Activated effector memory CD4-positive, alpha-beta T cell treated with anti-CD3 and anti-CD28 coated beads, Interleukin-2, amount 50 U/mL, for 16 hours (primary cell): ENCODE measurements at places on chromosomes 5 and 9.

GRCh38 chr5:54171645-54172384 lies 138.6 kb downstream of the ARL15 start:
- DNase-seq = no peak

DNA sequence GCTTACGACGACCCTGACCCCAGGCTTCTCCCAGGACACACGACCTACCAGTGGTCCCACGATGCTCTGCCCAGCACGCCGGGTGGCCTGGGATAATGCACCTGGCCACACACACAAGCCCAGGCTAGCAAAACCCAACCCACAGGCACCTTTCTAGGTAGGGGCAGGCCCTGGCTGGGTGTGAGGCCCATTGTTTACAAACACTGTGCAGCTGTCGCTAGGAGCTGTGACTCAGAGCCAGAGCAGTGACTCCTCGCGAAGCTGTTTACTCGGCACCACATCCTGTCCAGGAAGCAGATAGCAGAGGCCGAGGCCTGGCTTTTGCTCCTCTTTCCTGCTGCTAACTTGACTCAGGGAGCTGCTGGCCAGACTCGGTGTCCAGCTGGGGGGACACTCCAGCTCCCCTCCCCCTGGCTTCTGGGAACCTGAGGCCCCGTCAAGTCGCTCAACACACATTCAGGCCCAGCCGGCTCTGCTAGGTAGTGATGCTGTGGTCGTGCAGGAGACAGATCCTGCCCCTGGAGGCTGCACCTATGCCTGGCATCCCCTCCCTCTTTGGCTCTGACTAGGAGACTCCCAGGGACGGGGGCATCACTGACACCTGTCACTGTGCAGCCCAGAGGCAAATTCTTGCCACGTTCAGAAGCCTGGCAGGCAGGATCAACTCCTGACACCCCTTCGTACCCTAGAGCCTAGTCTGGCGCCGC lies 12.8 kb upstream of the RALGDS start:
- DNase-seq = peak; percentile 96

DNA sequence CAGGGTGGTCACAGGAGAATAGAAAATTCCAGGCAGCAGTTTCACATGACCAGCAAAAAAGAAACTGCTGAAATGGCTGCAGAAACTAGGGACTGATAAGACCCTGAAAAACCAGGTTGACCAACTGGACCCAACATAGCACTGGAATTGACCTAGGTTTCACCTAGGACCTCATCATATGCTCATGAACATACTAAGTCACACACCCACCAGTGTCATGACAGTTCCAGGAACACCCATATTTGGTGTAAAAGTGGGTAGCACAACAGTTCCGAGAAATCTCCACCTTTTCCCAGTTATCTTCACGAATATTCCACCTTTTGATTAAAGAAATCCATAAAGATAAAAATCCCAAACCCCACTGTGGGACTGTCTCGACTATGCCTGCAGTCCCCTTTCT lies 182.2 kb downstream of the AGTPBP1 start:
- DNase-seq = no peak

- DNase-seq = no peak
These were observed 7.2 kb upstream of the TLR4 start for GRCh38 chr9:117697046-117697445.

GRCh38 chr5:62460578-62460983 lies 48.0 kb downstream of the IPO11 start:
- no peak for DNase-seq

DNA sequence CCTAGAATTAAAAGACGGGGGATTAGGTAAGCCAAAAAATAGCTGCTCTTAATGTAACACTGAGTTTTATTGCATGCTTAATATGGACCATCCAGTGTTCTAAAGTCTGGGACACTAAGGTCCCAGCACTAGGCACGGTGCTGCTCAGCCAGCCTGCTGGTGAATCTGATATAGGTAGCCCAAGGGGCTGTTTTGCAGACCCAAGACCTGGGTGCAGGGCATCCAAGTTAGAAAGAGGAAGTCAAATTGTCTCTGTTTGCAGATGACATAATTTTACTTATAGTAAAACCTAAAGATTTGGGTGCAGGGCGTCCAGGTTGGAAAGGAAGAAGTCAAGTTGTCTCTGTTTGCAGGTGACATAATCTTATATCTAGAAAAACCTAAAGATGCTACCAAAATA lies 17.8 kb downstream of the IFNA5 start:
- no peak for DNase-seq

DNA sequence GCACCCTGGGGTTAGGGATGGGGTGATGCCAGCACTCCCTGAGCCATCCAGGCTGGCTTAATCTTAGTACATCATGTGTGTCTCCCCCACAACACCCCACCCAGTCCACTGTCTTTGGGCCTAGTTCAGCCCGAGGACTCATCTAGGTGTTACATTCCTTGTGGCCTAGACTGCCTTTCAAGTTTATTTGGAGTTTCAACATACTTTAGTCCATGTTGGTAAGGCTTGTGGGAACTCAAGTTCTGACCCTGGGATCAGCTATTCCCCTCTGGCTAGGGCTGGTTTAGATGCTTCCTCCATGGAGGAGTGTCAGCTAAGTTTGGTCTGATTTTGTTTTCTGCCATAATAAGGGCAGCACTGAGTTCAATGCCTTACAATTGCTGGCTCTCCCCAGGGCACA lies 302.4 kb downstream of the SMARCA2 start:
- DNase-seq = no peak

GRCh38 chr5:145834917-145835847 lies at the start of gene PRELID2:
Gene PRELID2, minus strand, starts transcription at chr5:145835342. Its CDS starts 91 bp downstream, at chr5:145835251.
- peak; percentile 85 for DNase-seq

- DNase-seq = no peak
These were observed 45.2 kb downstream of the AHRR start for GRCh38 chr5:366541-367357.

- DNase-seq = peak; percentile 82
These were observed 27.6 kb downstream of the AQP7 start for GRCh38 chr9:33374634-33375237.

DNA sequence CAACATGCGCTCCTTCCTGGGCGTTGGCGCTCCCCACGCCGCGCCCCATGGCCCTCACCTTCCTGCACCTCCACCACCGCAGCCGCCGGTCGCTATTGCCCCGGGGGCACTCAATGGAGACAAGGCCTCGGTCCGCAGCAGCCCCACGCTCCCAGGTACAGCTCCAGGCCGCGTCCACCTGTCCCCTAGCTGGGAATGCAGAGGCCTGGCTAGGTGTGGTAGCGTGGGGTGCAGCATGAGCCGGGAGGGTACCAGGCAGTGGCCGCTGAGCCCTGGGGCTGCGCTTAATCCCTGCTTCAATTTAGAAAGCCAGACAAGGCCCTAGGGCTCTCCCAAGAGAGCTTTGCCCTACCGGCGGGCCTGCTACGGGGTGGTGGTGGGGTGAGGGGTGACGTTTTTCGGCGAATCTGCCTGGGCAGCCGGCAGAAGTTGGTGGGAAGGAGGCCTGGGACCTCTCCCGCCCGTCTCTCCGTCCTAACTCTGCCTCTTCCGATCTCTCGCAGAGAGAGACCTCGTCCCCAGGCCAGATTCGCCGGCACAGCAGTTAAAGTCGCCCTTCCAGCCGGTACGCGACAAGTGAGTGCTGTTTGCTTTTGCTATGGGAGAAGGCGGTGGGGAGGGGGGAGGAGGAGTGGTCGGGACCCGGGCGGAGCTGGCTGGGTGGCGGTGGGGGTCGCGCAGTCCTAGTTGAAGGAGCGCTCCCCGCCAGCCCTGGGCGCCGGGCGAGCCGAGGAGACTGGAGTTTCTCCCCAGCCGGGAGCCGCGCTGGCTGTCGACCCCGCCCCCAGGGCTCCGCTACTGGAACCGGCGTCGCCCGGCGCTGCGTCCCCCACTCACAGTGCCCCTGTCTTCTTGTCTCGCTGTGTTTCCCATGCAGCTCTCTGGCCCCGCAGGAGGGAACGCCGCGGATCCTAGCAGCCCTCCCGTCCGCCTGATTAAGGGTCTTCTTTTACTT lies 4.8 kb downstream of the IRX1 start:
- DNase-seq = no peak

DNA sequence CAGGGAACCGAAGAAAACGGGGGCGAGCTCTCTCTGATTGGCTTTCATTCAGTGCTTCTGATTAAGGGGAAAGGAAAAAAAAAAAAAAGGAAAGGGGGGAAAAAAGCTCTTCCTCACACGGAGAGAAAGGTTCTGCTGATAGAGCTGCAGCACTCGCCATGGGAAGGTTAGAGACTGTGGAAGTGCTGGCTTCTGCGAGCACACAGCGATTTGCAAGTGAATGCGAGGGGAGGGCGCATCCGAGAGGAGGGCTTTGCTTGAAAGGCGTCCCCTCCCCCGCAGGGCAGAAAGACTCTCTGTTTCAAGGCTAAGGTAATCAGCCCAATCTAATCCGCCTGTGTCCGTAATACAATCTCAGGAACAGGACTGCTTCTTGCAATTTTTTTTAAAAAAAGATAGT lies at the start of gene CDH10:
CDH10 (minus strand) TSS at position 218 of the 400 bp plus-strand sequence. CDS start 51,488 bp downstream, outside the sequence.
- DNase-seq = no peak

DNA sequence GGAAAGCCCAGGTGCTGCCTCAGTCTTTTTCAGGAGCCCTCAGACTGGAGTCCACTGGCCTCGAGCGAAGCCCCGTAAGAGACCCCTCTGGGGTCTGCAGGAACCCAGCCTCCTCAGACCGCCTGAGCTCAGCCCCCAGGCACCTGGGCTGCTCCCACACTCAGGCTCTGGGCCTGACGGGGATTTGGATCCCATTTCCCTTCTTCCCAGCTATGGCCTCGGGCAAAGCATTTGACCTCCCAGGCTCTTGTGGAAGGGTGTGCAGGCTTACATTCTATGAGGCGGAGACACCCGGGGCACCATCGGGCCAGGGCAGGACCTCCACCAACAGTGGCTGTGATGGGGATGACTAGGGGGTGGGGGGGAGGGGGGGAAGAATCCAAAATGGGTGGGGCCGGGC lies 4.5 kb downstream of the AGPAT2 start:
- DNase-seq = no peak

DNA sequence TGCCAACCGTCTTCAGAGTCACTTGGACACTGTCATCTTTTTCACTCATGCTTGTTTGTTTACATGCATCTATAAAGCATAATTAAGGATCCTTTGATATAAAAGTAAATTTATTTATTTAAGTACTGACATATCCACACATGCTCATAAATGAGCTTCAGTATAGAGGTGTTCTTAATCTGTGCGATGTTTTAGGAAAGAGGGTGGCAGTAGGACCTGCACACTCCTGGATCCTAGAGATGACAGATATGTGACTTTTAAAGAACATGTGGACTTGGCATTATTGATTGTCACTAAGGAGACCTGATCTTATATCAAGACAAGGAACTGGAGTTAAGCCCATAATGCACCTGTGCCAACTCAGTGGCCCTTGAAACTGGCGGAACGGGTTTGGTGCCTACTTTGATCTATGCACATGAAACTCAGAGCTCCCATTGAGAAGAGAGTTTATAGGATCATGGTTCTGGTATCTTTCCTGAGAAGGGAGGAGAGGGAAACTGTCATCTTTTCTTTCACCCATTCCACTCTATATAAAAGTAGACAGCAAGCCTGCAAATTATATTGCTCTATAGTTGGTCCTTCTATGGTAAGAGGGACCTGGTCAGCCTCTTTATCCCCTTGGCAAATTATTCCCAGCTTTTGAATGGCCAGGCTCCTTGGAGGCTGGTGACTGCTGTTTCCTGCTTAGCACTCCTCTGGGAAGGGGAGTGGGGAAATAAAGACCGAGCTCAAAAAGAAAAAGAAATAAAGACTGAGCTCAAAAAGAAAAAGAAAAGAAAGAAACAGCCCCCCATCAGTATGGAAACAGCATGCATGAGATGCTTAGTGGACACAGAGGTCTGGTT lies 57.8 kb upstream of the LIFR start:
- DNase-seq = no peak

- DNase-seq = no peak
These were observed 39.8 kb downstream of the LAMC3 start for GRCh38 chr9:131048820-131049219.

DNA sequence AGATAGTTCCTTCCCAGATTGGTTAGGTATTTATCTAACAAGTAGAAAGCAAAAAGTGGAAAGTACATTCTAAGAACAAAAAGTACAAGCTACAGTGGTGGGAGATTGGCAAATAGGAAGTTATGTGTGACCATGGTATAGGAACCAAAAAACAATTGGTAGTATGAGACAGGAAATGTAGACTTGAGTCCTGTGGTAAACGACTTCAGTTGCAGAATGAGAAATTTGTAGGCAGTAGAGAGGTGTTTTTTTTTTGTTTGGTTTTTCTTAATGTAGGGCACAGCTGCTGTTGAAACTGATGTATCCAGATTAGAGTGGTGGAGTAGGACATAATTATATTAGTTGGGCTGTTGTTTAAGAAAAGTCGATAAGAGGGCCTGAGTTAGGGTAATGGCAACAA lies 72.0 kb downstream of the CCNH start:
- no peak for DNase-seq

DNA sequence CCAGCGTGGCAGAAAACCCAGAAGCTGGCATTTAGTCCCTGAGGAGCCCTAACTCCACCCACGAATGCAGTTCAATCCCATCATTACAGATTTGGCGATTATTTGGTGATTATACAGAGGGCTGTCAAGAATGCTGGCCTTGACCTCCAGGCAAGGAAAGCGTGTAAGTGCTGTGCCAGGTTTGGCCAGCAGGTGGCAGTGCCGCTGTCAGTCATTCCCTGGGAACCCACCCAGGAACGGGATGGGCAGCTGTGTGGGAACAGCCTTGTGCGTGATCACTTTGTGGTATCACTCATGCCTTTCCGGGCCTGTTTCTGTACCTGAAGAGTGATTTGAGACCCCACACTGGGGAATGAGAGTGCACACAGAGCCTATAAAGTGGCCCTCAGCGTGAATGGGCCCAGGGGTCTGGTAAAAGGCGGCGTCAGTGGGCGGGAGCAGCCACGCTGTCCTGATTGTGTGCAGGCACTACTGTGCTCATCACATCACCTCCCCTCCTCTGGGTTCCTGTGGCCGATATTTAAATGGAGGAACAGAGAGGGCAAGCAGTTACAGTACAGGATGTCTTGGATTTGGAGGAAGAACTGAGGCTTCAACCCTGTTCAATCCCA lies 215.6 kb downstream of the ROR2 start:
- peak; percentile 88 for DNase-seq

DNA sequence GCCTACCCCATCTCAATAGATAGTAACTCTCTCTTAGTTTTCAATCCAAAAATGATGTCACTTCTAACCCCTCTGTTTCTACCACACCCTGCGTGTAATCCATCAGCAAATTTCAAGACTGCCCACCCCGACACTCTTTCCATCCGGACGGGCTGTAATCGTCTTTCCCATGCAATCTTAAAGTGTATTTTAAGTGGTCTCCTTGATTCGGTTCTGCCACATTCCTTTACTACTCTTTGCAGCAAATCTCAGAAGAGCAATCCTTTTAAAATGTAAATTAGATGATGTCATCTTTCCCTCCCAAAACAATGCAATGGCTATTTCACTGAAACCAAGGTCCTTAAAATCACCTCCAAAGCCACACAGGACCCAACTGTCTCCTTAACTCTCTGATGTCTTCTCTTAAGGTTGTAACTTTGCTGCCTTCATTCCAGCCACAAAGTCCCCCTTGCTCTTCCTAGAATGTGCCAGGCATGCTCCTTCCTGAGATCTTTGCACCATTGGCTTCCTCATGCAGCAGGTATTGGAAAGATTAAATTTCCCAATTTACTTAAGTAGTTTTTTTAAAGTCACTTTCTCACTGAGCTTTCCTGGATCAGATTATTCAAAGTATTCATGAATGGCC lies 932.5 kb upstream of the WWC1 start:
- DNase-seq = no peak

- DNase-seq = no peak
These were observed 59.9 kb downstream of the SLC1A3 start for GRCh38 chr5:36666274-36666673.
